ENCODE measurements at places on chromosomes 2 and 18.

GRCh38 chr2:38889575-38889974, at the start of gene ARHGEF33:
ARHGEF33 (plus strand) TSS chr2:38889875; CDS start chr2:38919448, 29,573 bp downstream.
- DNase-seq = no peak

GRCh38 chr2:113212245-113213060, 38.7 kb downstream of the PSD4 start:
- no peak for DNase-seq

DNA sequence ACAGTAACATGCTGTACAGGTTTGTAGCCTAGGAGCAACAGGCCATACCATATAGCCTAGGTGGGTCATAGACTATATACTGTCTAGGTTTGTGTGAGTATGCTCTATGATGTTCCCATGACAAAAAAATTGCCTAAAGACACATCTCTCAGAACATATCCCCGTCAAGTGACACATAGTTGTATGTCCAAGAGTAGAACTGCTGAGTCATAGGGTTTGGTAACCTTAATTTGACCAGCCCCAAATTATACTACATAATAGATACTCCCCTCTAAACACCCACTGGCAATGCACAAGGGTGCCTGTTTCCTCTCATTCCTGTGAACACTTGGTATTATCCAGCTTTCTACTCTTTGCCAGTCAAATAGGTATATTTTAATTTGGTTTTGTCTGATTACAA, 161.6 kb downstream of the LCLAT1 start:
- no peak for DNase-seq

DNA sequence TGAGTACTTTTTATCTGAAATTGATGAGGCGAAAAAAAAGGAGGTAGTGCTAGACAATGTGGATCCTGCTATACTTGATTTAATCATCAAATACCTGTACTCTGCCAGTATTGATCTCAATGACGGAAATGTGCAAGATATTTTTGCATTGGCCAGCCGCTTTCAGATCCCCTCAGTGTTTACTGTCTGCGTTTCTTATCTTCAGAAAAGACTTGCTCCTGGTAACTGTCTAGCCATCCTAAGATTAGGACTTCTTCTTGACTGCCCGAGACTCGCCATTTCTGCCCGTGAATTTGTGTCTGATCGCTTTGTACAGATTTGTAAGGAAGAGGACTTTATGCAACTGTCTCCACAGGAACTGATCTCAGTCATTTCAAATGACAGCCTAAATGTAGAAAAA, 453 bp downstream of the KLHL41 start:
- no peak for DNase-seq

DNA sequence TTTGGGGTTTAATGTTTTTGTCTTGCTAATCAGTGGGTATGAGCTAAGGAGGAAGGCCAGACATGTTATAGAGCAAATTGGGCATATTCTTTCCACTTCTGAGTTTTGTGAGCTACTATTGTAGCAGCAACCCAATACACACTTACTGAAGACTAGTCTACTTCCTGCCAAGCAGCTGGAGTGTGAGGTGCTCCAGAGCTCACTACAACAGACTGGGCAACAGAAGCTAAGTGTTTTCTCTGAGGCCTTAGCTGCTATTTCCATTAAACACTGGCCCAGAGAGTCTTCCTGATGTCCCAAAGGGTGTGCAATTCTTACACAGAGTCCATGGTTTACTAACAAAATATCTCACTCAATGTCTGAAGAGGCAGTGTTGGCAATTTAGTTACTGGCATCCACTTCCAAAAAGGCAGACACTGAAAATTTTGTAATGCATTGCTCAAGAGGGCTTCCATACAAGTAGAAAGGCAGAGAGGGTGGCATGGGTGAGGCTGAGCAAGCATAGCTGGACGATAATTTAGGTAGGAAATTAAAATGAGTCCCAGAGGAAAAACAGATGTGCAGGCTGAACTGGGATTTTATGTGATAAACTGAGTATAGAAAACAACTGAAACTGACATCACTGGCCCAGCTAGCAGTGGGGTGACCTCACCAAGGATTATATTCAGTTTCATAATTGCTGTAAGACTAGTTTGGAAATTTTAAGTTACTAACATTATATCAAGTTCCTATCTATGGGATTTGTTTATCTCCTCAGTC, 68.6 kb downstream of the ZC3H6 start:
- no peak for DNase-seq

- no peak for DNase-seq
Measured at GRCh38 chr2:234427081-234428061, 69.5 kb downstream of the ARL4C start.

DNA sequence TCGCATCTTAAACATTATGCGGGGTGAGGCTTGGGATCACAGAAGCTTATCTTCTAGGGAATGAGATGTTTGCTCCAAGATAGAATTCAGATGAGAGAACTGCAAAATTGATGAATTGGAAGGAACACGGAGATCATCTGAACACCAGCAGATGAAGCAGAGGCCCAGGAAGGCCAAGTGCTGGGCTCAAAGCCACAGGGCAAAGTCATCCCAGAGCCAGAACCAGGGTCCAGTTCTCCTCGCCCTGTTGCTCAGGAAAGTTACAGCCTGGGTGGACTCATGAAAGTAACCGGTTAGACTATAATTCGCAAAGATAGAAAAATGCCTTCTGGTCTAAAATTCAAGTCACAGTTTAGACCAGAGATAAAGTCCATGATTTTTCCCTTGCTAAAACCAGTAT, 456.1 kb upstream of the ID2 start:
- DNase-seq = no peak

GRCh38 chr18:8519102-8519501, 90.1 kb upstream of the RAB12 start:
- DNase-seq = no peak

GRCh38 chr2:85073033-85073432, 60.2 kb upstream of the TCF7L1 start:
- DNase-seq = no peak

- no peak for DNase-seq
Measured at GRCh38 chr18:36348971-36349417, 51.5 kb downstream of the FHOD3 start.

DNA sequence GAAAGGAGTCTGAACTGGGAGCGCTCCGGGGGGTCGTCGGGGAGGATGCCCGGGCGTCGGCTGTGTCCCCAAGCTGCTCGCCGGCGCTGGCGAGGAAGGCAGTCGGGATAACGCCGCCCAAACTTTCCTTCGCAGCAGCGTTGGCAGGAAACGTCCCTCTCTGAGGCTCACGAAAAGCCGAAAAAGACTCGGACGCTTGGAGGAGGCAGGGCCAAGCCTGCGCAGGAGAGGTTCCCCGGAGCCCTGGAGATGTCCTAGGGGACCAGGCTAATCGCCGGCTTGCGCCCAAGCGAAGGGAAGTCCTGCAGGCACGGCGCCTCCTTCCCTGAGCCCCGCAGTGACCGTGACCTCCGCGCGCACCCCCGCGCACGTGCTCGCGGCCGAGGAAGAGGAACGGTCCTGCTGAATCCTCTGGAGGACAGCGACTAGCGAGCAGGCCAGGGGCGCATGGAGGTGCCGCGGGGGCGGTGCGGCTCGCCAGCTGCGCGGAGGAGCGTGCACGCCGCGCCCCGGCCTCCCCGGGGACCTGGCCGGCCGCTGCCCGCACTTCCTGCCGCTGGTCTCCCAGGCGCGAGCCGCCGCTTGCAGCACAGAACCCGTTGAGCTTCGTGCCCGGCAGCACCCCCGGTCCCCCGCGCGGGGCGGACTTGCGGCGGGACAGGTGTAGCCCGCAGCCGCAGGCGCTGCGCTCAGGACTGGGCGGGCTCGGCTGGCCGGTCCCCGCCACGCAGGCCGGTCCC, at the start of gene SH3RF3:
Gene SH3RF3 (plus strand): TSS at position 590 of the 740 bp plus-strand sequence.
- DNase-seq = no peak

- DNase-seq = no peak
Measured at GRCh38 chr2:233997707-233998106, 52.8 kb upstream of the SPP2 start.

DNA sequence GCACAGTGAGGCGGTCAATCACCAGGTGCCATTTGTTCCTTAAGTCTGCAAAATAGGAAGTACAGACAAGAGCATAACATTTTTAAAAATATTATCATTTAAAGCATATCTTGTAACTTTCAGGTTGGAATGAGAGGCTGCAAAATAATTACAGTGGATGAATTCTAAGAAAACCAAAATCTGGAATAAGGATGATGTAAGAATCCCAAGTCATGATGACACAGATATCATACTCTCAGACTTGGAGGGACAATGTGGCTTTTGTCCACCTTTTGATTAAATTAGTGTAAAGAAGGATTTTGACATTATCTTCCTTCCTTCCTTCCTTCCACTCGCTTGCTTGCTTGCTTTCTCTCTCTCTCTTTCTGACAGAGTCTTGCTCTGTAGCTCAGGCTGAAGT, 244.4 kb downstream of the NAPG start:
- DNase-seq = no peak

GRCh38 chr2:152573168-152573567, 144.1 kb downstream of the PRPF40A start:
- DNase-seq = no peak

DNA sequence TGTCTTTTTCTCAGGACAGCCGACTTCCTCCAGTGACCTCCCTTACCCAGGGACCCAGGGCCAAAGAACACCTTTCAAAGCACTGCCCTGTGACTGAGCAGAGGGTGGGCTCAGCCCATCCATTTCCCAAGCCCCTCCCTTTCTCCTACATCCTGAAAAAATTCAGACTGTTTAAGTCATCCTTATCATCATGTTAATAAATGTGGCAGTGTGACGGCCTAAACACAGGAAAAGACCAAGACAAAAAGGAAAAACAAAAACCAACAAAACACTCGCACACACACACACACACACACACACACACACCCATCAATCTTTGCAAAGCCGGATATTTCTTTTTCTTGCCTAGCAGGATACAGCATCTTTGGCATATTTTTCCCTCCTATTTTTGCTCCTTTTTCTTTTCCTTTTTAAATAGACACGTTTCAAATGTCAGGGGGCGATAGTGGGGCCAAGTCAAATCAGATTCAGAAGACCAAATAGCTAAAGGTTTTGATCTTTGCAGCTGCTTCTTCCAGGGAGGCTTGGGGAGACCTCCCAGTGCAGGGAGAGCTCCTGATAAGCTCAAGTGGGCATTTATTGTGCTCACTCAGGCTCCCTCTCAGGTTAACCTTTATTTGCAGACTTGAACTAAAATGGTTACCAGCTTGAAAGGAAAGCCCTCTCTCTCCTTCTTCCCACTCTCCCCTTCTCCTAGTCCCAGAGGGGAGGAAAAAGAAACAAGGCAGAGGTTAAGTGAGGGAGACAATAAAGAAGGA, 39.5 kb upstream of the NRP2 start:
- DNase-seq = no peak

DNA sequence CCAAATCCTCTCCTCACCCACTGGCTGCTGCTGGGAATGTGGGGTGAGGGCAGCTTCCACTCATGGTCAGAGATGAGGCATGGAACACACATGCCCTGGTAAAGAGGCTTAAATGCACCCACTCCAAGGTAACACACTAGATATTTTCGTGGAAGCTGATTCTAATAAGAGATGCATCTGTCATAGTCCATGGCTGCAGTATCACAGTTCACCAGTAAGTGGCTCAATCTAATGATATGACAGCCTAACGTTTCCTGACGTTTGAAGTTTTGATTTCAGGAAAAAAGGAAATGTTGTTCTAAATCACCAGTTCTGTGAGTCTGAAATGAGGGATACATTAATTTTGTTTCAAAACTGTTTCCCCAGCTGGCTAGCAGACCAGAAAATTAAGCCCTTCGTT, 38.2 kb downstream of the LCT start:
- DNase-seq = no peak

- DNase-seq = no peak
Measured at GRCh38 chr2:84942964-84943421, 28.0 kb upstream of the KCMF1 start.

GRCh38 chr18:57107140-57107832, 39.6 kb upstream of the BOD1L2 start:
- DNase-seq = no peak

DNA sequence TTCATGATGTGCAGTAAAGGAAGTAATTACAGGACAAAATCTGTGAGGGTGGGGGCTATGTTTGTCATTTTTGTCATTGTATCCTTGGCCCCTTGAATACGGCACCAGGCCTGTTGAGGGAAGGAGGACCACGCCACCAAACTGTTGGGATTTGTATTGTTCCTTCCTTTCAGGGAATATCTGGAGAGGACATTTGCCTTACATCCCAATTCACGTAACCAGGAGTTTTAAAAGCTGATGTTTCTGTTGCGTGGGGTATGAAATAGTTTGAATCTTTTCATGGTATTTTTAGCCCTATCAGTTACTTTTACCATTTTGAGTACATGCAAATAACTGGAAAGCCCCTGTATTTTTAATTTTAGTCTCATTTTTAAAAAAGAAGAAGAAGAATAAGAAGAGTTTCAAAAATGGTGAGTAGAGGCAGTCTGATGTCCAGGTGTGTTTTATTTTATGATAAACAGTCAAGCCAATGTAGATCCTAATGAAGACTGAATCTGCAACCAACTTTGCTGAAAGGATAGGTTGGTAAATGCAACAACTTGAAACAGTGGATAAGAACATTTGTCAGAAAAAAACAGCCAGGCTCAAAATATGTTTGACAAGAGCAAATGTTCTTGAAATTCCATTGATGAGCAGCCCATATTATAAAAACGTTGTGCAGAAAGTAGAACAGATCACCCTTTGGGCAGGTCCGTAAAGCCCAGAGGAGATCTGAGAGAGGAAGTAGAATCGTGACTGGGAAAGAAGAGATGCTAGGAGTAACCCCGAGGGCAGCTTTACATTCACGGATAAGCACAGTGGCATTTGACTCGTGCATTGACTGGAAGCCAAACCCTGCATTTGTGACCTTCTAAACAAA, 54.5 kb downstream of the RASGRP3 start:
- no peak for DNase-seq

GRCh38 chr2:66582104-66582986, 147.4 kb downstream of the MEIS1 start:
- no peak for DNase-seq

DNA sequence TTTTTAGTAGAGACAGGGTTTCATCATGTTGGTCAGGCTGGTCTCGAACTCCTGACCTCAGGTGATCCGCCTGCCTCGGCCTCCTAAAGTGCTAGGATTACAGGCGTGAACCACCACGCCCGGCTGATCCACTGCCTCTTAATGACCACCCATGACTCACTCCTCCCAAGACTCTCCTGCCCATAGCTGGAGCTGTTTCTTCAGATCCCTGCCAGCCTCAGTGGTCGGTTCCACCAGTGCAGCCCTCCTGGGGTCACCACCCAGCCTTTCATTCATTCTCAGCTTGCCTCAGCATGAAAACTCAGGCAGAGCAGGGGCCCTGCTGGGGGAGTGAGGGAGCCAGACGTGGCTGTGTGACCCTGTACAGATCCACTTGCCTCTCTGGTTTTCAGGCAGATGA, 12.5 kb downstream of the KCNIP3 start:
- DNase-seq = no peak

DNA sequence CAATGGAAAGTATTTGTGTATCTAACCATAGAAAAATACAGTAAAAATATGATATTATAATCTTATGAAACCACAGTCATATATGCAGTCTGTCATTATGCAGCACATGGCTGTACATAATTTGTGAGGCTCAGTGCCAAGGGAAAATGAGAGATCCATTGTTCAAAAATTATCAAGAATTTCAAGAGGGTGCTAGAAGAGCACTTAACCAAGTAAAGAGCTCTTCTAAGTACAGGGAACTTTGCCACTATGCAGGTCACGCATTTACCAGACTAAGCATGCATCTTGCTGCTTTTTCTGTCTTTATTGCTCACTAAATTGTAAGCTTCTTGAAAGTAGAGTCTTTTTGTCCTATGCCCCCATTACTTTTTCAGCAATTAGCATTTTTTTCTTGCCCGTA, 438.0 kb downstream of the LRP1B start:
- no peak for DNase-seq

GRCh38 chr18:56563568-56563967, 74.8 kb downstream of the TXNL1 start:
- DNase-seq = no peak

All from activated T-helper 1 cell treated with Interleukin-2 at 50 U/mL for 16 hours (primary cell).